ENCODE measurements at places on chromosomes 3 and 15.

DNA sequence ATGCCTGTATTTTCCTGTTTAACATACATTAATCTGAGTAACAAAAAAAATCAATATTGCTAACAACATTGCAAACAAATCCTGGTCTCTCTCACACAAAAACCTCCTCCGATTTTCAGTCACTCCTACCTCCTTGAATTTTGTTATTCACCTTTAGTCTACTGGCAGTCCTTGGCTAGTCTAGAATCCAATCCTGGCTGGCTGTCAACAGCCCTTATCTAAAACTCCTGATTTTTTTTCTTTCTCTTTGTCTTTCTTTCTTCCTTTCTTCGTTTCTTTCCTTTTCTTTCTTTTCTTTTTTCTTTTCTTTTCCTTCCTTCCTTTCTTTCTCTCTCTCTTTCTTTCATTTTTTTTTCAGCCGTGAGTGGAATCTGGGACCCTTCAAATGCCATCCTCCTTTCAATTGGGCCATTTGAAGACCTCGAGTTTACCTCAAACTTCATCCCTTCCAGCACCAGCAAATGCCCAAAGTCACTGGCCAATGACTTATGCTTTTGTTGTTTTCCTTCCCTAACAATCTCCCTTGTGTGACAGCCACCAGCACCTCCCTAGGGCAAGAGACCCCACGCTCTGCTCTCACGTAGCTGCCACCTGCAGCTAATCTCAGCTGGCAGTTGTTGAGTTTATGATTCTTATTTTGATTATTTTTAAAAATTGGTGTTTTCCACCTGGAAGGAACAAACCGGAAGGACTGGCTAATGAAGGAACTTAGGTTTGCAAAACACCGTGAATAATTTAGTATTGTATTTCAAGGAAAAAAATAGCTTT is 6.8 kb upstream of the ONECUT1 start:
- H3K27ac ChIP-seq: no peak overlapping the region
- no peak for DNase-seq
- H3K36me3 ChIP-seq: no peaks in the 10 kb centered on the region
- peaks cover 100% of the 10 kb centered on the region for H3K27me3 ChIP-seq
- no peaks in the 10 kb centered on the region for H3K4me1 ChIP-seq
- no peak overlapping the region for H3K4me3 ChIP-seq

DNA sequence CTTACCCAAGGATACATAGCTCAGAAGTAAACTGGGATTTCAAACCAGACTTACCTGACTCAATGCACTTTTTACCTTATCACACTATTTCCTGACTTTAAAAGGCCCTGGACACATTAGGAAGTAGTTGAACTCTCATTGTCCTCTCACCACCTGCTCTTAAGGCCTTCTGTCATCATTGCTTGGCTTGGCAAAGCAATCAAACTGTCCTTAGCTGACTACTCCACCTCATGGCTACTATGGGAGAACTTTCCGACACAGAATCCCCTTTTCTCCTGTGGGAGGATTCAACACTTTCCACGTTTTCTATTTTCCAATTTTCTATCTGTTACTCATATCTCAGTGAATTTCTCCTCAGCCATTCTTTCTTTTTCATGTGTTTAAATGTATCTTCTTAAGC is 55.4 kb downstream of the ZNF148 start:
- no peaks in the 10 kb centered on the region for H3K4me1 ChIP-seq
- H3K27me3 ChIP-seq: no peaks in the 10 kb centered on the region
- H3K36me3 ChIP-seq: peaks cover 4% of the 10 kb centered on the region
- H3K4me3 ChIP-seq: no peak overlapping the region
- H3K27ac ChIP-seq: no peak overlapping the region

DNA sequence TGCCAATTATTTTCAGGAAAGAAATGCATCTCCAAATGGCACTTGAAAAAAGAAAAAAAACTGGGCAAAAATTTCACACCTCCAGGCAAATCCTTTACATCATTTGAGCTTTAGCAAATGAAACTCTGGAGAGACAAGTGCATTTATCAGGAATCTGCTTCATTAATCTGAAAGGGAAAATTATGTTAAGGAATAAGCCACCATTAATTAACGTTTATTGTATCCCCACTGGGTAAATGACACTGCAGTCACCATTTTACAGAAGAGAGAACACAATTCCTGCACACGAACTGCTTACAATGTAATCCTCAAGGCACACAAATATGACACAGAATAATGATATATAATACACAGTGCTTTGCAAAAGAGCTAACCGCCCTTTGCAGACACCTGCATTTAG is 217.3 kb downstream of the OSBPL10 start:
- H3K4me1 ChIP-seq: peaks cover 6% of the 10 kb centered on the region
- no peak overlapping the region for H3K27ac ChIP-seq
- H3K27me3 ChIP-seq: no peaks in the 10 kb centered on the region
- H3K4me3 ChIP-seq: no peak overlapping the region

DNA sequence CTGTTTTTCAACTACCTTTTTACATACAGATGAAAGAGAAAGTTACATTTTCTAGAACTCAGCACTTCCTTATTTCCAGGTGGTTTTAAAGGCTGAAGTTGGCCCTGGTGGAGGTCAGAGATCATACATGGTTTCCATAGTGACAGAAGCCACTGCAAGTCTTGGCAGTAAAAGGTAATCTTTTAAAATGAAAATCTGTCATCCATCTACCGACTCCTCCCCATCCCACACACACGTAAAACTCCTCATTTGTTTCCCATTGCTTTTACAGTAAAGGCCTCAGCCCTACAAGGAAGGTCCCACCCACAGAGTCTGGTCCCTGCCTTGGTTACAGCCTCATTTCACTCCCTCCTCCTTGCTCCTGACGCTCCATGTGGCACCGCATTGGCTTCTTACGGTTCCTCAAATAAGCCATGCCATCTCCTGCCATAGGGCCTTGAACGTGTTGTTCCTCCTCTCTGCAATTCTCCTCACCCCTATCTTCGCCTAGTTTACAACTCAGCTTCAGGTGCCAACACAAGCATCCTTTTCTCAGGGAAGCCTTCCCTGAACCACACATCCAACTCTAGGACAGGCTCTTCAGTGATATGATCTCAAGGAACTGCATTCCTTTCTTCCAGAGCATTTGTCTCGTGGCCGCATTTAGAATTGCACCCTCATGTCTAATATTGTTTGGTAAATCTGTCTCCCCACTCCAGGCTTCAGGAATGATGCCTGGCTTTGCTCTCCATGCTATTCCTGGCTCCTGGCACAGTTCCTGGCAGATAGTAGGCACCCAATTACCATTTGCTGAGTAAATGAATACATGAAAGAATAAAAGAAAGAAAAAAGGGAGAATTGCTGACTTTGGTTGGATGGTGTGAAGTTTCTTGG is 2.6 kb downstream of the CYP19A1 start:
- H3K36me3 ChIP-seq: no peaks in the 10 kb centered on the region
- peaks cover 8% of the 10 kb centered on the region for H3K27me3 ChIP-seq
- DNase-seq: no peak
- no peak overlapping the region for H3K27ac ChIP-seq
- H3K4me3 ChIP-seq: no peak overlapping the region
- no peaks in the 10 kb centered on the region for H3K4me1 ChIP-seq

DNA sequence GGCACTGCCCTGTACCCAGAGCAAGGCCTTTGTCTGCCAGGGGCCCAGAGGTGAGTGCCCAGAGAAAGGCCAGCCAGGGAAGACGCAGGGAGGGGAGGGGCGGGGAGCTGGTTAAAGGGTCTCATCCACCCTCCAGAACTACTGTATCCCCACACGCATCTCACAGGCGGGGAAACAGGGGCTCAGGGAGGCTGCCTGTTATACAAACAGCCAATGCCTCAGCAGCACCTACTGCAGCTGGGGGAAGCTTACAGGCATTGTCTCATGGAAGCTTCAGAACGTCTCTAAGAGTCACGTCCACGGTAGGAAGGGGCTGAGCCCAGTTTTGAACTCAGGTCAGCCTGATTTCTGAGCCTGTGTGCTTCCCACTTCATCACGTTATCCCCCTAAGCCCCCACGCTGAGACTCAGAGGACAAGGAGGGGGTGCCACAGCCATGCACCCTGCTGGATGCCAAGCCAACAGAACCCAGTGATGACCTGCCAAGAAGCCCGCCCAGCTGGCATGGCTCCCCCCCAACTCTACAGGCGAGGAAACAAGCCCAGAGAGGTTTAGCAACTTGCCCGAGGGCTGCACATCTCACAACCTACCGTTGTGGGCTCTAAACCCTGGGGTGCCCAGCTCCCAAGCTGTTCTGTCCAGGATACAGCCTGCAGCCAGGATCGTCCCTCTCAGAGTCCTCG is 54.5 kb downstream of the IQSEC1 start:
- H3K27me3 ChIP-seq: no peaks in the 10 kb centered on the region
- no peak for DNase-seq
- no peak overlapping the region for H3K4me3 ChIP-seq
- H3K36me3 ChIP-seq: no peaks in the 10 kb centered on the region
- H3K27ac ChIP-seq: no peak overlapping the region

- H3K27ac ChIP-seq: no peak overlapping the region
- H3K4me3 ChIP-seq: no peak overlapping the region
- no peaks in the 10 kb centered on the region for H3K4me1 ChIP-seq
- no peak for DNase-seq
- H3K27me3 ChIP-seq: no peaks in the 10 kb centered on the region
Measured at GRCh38 chr15:27237319-27237939, 266.4 kb downstream of the GABRG3 start.

GRCh38 chr15:31799715-31800321 is 230.5 kb upstream of the CHRNA7 start:
- H3K4me3 ChIP-seq: no peak overlapping the region
- H3K27ac ChIP-seq: no peak overlapping the region
- no peaks in the 10 kb centered on the region for H3K36me3 ChIP-seq
- DNase-seq: no peak

DNA sequence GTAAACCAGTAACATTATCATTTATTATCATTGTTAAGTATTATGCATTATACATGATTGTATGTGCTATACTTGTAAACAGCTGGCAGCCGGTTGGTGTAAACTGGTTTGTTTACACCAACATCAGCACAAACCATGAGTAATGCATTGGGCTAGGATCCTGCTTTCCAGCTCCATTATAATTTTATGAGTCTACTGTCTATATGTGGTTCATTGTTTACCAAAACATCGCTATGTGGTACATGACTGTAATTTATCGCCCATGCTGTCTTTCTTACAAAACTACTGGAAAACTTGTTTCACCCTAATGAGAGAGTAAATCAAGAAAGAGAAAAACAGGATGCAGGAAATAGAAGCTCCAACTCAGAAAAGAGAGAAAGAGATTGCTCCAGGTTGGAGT is 224.8 kb upstream of the CBLB start:
- H3K27me3 ChIP-seq: no peaks in the 10 kb centered on the region
- H3K4me1 ChIP-seq: no peaks in the 10 kb centered on the region
- no peak overlapping the region for H3K4me3 ChIP-seq
- no peaks in the 10 kb centered on the region for H3K36me3 ChIP-seq
- no peak for DNase-seq
- no peak overlapping the region for H3K27ac ChIP-seq

- H3K27ac ChIP-seq: peak overlapping the region; percentile 88
- no peaks in the 10 kb centered on the region for H3K36me3 ChIP-seq
- H3K27me3 ChIP-seq: no peaks in the 10 kb centered on the region
- peaks cover 81% of the 10 kb centered on the region for H3K4me1 ChIP-seq
- no peak overlapping the region for H3K4me3 ChIP-seq
Measured at GRCh38 chr15:78048628-78048920, 28.9 kb downstream of the TBC1D2B start.

Data from hepatocyte (in vitro differentiated cells).